ENCODE measurements at places on chromosomes 12 and 14.

- DNase-seq = no peak
Measured at GRCh38 chr12:47394070-47394469, 311.8 kb downstream of the RPAP3 start.

DNA sequence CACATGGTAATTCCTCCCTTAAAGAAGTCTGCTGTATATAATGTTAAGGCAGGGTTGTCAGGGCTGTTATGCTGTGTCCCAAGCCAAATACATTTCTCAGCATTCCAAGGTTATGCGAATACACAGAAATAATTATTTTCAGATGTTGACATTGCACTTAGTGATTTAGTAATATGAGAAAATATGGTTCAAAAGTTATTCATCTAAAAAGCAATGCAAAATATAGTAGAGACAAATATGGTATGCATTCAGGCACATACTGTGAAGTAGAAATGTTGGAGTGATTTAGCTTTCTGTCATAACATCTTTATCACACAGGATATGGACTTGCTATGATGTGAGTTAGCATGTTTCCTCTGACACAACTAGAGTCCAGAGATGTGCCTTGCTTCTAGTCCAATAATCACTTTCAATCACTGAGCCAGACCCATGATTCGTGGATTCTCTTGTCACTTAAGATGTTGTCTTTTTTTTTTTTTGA lies 70.0 kb downstream of the PDE3A start:
- no peak for DNase-seq

- DNase-seq = no peak
Measured at GRCh38 chr14:104687601-104688504, 1.6 kb upstream of the INF2 start.

DNA sequence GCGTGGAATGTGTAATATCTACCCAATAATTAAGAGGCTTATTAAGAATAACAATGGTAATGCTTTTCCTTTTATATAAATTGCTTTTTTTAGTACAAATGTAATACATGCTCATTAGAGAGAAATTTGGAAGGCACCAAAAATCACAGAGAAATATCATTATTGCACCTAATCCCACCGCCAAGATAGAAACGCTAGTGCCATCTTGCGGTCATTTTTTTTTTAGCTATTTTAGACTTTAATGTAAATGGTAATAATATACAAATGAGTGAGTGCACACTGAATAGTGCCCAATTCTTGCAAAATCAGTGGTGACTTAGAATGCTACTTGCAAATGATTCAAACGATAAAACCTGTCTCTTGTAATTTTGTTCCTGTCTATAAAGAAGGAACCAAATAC lies 576.8 kb upstream of the TMEM132C start:
- DNase-seq = no peak

DNA sequence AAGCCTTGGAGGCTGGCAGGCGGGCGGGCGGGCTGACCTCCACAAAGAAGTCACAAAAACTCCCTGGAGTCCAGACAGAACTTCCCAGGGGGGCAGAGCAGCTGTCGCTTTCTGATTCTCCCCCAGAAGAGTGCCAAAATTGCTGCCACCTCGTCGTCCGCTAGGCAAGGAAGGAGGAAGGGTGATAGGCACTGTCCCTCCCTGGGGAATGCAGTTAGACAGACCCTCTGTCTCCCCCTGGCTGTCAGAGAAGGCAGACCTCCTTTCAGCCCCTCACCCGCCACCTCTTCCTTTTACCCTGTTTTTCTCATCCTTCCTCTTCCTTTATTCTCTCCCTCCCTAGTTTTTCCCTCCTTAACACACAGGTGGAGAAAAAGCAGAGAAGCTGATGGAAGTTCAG lies 18.7 kb downstream of the GRIN2B start:
- DNase-seq = no peak

GRCh38 chr14:99728231-99728920 lies 44.3 kb downstream of the CYP46A1 start:
- peak; percentile 62 for DNase-seq

DNA sequence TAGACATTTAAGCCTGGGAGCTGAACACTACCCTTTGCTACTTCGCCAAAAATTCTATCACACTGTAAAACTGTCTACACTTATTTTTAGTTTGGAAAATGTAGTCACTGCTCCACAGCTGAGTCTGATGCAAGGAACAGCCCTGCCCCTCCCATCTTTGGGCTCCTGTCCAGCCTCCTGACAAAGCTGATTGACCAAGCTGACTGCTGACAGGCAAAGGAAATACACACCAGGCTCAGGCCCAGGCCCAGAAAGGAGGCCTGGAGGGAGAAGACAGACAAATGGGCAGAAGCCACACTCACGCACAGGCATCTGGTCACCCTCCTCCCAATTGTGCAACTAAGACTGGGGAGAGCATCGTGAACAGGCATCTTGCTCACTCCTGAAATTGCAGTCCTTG lies 55.3 kb downstream of the ISCA2 start:
- DNase-seq = no peak

GRCh38 chr14:94284221-94284620 lies 8.8 kb downstream of the SERPINA10 start:
- no peak for DNase-seq

DNA sequence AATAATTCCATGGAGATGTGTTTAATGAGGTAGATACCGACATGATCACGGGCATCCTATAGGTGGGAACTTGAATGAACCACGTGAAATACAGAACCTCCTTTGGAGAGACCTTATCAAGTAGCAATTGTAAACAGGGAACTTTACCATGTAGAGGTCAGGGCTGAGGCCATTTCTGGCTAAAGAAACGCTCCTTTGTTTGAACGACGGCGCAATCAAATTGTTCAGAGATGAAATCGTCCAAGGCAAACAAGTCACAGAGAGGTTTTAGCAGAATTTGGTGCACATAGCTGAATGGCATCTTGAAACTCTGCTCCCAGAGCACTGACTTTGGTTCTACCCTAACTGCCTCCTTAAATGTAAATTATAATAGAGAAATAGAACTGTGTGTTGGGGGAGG lies 9.8 kb downstream of the PRIMA1 start:
- DNase-seq = no peak

- DNase-seq = no peak
Measured at GRCh38 chr14:51879170-51879569, 18.8 kb downstream of the GNG2 start.

DNA sequence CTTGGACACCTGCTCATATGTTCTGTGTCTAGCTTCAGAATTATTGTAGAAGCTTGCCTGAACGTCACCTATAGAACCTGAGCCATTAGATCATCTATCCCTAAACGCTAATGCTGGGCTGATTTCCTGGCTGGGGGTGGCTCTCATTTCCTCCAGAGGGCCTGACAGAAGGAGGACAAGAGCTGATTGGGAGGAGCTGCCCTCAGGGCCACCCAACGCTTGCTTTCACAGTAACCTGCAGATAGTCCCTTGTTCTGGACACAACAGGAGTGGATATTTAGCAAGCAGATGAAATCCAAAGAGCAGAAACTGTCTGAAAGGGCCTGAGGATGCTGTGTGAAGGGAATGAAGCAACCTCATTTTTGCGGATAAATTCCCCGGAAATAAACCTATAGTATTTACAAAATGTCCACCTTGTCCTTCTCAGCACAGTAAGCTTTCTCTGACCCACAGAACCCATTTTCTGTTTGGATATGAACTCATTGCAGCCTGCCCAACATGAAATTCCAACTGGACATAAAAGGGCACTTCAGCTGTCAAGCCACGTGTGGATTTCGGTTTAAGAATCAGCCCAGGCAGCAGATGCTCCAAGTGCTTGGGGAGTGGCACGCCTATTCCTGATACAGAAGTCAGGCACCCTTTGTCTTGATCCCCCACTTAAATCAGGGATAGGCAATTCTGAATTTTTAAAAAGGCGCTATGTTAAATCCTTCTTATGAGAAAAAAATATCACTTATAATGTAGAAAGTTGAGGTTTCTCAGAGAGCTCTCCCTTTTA lies 32.8 kb upstream of the TUBA1C start:
- DNase-seq = no peak

DNA sequence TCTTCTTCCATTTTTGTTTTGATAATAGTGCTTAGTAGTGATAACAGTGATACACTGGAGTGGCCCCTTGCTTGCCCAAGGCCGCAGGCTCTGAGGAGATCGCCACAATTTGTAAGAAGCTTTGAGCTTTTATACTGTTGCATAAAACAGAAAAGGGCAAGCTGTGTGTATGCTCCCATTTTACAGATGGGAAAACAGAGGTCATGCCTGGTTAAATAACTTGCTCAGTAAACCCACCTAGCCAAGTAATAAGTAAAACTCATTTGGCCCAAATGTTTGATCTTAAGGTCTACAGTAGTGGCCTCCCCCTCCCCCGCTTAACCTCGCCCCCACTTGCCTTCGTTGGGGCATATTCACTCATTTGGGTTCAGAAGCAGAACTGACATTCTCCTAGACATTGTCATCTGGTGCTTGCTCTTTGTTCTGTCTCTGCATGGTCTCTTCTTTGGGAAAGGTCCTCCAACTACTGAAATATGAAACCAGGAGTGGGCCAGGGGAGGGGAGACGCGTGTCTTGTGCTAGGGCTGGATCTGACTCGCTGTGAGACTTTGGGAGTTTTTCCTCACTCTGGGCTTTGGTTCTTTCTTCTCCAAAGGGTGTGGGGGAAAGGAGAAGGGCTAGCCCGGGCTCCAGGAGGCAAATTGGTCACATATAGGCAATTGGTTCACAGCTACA lies 88.1 kb downstream of the PAPOLA start:
- no peak for DNase-seq

DNA sequence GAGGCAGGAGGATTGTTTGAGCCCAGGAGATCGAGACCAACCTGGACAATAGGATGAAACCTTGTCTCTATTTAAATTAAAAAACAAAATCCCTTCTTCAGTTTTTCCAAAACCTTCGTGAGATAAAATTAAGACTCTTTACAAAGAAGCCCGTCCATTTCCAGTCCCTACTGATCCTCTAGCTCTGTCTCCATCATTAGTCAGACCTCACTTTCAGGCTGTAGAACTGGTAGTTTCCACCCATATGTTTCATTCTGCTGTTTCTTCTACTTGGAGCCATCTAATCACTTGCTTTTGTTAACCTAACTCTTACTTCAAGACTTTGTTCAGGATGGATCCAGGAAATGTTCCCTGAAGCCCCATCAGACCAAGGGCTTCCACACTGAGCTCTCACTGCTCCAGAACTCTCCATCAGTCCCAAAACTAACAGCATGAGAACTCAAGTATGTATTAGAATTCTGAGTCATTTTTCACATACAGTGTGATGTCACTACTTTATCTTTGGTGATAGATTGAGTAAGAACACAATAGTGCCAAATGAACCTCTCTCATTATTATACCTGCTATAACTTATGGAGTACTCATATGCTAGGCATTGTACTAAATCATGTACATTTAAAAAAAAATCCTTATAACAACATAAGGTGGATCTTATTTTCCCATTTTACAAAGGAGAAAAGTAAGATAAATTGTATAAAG lies 90.8 kb downstream of the PRICKLE1 start:
- DNase-seq = no peak

DNA sequence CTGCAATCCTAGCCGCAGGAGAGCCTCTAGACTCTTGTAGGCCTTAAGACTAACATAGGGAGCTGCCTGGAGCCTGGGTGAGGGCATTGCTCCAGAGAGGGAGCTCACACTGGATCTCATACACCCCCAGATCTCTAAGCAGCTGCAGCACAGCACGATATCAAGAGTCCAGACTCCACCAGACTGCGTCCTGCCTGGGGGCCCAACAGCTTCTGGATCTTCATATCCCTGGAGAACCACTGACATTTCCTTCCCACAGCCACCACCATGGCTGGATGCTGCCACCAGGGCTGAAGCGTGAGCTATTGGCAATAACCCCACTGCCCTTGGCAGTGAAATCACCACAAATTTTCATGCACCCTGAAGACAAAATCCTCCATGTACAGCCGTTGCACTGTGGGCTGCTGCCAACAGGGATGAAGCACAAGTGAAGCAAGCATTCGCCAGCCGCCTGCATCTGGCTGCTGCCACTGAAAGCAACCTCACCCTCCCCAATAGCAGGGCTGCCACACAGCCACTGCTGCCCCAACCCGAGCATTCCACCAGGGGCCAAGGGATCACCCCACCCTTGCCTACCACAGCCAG lies 28.2 kb downstream of the CACNA2D4 start:
- no peak for DNase-seq

GRCh38 chr14:72844524-72844923 lies 49.4 kb downstream of the DPF3 start:
- no peak for DNase-seq

DNA sequence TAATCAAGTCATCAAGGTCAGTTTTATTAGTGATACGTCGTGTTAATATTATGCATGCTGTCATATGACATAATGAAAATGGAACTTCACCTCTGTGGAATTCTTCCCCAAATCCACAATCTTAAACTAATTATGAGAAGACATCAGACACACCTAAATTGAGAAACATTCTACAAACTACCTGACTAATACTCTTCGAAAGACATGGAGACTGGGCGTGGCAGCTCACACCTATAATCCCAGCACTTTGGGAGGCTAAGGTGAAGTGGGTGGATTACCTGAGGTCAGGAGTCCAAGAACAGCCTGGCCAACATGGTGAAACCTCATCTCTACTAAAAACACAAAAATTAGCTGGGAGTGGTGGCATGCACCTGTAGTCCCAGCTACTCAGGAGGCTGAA lies 33.3 kb upstream of the KRAS start:
- no peak for DNase-seq

Data from vagina (tissue), 2 donors.